ENCODE measurements at places on chromosomes 7 and 10.

- DNase-seq = no peak
These were observed 69.7 kb upstream of the NEUROD6 start for GRCh38 chr7:31410265-31410664.

DNA sequence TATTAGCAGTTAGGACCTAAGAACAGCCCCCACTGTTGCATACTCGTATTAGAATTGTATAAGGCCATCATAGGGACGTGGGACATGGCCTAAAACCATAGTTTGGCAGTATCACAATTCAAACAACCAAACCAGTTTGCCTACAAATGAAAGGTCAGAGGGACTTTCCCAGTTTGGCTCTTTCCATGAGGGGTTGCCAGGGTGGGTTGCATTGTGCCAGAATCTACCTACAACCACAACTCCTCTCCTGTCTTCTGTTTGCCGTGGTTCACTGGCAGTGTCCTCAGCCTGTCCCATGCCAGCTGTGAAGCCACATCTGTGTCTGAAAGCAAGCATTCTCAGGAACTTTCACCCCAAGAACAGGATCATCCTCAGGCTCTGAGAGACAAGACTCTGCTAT is 44.5 kb downstream of the PIK3AP1 start:
- DNase-seq = no peak

GRCh38 chr7:139916717-139917395 is 87.8 kb downstream of the TBXAS1 start:
- DNase-seq = no peak

DNA sequence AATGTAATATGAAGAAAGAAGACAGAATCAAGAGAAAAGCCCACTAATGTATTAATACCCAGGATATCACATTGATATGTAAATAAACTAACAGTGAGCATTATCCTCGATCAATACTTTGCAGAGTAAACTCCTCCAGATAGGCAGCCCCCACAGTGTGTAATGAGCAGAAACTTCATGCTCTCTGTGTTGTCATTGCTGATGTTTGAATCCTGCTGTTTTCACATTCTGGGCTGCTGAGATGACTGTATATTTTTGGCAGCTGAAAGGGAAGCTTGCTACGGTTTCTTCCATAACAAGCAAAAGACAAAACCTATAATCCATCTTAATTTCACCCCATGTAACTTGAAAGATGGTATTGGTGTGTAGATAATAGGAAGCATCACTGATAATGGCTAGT is 15.3 kb upstream of the THSD7A start:
- DNase-seq = no peak

DNA sequence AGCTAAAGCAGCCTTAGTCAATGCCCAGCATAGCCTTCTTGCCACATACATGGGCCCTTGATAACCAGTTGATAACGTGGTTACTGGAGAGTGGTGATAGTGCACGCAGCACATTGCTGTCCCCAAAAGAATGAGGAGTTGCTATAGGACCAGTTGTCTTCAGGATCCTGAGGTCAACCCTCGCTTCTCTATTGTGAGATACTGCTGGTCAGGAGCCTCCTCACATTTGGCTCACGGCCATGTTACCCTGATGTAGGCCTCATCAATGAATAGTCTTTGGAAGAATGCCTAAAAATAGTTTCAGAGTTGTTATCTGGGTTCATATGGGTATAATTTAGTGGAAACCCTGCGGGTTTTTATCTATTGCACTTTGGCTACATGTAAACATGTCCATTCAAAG is 230.7 kb downstream of the VTI1A start:
- DNase-seq = no peak

DNA sequence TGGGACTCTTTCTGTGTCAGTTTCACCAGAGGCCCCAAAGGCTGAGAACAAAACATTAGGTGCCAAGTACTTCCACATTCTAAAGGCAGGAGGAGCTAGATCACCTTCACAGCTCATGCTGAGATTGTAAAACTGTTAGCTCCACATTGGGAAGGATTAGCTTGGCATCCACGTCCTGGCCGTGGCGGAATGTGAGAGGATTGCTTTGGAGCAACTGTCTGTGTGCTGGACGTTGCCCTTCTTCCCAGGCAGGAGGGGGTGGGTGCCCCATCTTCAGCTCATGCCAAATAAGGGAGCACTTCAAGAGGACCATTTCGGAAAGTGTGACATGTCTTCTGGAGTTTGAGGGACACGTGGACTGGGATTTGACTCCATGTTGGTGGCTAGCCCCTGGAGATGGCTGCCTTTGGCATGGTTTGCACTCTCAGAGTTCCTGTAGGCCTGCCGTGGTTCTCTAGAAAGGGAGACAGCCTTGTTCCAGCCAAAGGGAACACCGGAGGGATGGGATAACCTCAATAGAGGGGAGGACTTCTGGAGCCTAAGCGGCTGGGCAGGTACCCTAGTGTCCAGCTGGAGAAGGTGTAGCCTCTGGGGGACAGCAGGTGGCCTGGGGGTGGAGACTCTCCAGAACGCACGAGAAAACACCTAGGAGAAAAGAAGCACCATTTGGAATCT is 19.9 kb upstream of the FMC1 start:
- DNase-seq = no peak

DNA sequence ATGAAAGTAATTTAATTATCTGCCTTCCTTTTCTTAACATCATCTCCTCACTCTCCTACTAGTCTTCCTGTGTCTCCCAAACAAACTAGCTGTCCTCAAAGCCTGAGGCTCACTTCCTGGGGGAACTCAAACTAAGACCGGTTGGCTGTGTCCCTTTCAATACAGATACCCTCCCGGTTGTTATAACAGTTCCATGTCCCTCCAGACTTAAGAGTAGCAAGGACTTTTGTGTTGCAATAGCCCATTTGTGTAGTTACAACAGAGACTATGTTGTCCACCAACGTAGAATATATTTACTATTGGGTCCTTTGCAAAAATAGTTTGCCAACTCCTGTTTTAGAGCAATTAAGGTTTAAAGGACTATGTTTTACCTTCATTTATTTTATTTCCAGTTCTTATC is 8.6 kb upstream of the TARP start:
- no peak for DNase-seq

DNA sequence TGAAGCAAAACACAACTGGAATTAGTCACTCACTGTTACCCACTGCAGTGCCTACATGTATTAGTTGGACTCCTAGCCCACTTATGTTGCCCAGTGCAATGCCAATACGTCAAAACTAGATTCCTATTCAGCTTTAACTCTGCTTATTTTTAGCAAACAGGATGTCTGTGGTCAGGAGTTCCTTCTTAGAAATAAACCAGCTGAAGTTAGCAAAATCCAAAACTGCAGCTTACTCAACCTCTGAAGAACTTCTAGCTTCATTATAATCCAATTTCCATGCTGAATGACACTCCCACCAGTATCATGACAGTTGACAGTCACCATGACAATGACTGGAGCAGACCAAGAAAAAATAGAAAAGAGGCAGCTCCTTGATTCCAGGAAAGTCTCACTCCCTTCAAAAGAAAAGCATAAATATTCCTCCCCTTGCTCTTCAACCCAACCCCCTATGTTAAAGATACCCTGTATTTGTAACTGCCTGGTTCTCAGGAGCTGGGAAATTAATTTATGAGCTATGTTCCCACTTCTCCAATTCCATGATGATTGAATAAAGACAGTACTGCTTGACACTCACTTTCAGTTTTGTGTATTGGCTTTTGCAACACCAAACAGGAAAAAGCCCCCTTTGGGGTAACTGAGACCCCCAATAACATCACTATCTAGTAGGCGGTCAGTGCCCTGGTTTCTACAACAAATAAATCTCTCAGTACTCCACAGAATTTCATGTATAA is 327.4 kb downstream of the SORCS1 start:
- no peak for DNase-seq

- no peak for DNase-seq
These were observed 3.7 kb downstream of the STX1A start for GRCh38 chr7:73715648-73716317.

- peak; percentile 8 for DNase-seq
These were observed 46.6 kb downstream of the AGMO start for GRCh38 chr7:15515252-15515651.

DNA sequence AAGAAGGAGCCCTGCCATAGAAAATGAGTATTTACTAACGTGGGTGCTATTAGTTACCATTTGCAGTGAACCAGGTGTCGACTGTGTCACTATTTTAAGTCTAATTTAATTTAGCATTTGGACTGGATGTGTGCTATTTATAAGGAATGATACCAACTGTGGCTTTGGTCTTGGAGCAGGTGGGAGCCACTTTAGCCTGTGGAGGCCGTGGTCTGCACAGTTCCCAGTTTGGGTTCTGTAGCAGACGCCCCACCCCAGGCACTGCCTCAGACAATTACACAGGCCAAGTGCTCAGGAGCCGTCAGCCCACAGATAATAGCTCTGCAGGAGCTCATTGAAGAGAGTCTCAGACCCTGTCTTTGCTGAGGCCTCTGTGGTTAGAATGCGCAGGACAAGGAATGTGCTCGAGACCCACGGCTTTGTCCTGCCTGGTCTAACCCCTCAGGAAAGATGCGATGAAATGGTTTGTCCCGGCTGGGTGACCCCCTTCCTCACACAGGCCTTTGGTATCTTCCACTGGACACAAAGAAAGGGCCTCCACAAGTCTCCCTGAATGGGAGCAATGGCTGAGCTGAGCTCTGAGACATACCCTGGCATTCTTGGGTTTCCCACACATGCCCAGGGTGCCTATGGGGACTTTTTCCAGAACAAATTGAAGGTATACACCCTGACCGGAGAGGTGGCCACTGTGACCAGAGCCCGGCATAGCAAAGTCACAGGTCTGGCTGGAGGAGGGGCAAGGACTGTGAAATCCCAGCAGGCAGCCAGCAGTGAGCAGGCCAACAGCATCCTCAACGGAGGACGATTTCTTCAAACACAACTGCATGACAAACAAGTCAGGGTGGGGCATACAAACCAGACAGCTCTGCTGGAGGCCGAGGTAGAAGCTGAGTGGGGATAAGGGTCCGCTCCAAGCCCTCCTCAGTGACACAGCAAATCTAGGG is 251.2 kb downstream of the ARHGAP12 start:
- no peak for DNase-seq

GRCh38 chr7:153509768-153510167 is 542.4 kb upstream of the DPP6 start:
- DNase-seq = no peak

- no peak for DNase-seq
These were observed 72.3 kb downstream of the CLEC2L start for GRCh38 chr7:139595806-139596205.

- DNase-seq = peak; percentile 14
These were observed 151.2 kb downstream of the PLXNA4 start for GRCh38 chr7:132424821-132425724.

GRCh38 chr10:62457196-62457595 is 83.0 kb downstream of the ZNF365 start:
- no peak for DNase-seq

DNA sequence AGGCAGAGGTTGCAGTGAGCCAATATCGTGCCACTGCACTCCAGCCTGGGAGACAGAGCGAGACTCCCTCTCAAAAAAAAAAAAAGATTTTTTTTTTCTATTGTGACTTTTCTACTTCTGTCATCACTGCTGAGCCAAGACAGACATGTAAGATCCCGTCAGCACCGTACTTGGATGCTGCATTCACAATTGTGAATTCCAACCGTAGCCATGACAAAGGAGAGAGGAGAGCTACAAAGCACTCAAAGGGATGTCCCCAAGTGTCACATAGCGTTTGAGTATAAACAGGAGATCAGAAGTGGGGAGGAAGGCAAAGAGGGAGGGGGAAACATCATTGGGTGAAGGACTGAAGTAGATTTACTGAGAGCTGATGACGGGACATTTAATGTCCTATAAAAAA is 144.2 kb downstream of the PRPF18 start:
- DNase-seq = no peak

DNA sequence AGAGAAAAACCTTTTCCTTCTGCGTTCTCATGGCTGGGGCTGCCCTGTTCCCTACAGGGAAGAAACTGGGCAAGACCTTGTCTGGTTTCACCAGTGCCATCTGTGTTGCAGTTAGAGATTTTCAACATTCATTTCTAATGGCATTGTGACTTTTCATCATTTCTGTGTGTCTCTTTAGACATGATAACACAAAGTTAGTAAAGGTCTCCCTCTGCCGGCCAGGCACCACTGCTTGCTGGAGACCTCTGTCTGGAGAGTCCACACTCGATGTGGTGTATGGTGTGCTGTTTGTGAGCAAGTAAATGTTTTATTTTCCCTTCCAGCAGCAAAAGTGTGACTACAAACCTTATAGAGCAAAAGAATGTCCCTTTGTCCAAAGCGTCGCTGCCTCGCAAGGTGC is 213.5 kb downstream of the PAXIP1 start:
- no peak for DNase-seq

GRCh38 chr10:4623757-4624420 is 202.1 kb upstream of the AKR1E2 start:
- no peak for DNase-seq

DNA sequence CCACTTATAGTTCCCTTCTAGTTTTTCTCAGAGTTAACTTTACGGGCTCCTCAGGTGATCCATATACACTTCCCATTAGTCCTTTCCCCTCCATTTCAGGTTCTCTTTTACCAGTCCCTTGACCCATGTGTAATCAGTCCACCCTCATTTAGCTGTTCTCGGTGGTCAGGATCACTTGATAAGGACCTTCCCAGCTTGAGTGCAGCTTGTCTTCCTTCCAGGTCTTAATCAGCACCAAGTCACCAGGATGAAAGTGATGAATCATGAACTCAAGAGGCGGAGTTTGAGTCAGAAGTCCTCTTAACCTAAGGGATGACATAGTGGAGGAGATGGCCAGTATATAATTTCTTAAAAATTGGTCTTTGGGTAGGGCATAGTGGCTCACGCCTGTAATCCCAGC is 63.1 kb upstream of the CNTNAP2 start:
- no peak for DNase-seq

DNA sequence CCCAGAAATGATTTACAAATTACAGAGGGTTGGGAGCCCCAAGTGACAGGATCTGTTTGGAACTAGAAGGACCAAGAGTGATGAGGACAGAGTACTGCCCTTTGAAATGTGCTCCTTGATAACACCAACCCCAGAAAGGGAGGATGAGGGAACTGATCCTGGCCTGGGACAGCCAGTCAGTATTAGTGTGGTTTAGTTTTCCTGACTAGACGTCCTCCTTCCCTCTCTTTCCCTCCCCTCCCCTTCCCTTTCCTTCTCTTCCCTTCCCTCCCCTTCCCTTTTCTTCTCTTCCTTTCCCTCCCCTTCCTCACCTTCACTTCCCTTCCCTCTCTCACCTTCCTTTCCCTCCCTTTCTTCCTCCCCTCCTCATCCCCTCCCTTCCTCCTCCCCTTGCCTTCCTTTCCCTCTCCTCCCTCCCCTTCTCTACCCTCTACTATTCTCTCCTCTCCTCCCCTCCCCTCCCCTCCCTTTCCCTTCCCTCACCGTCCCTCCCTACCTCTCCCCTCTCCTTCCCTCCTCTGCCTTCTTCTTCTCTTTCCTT is 31.0 kb upstream of the BICC1 start:
- DNase-seq = no peak

All from NCI-H1105 treated with DMSO at 0.1 percent for 48 hours (cell line).